H7 (cell line): ENCODE measurements at places on chromosomes 5 and 9. TPM values are rescaled to one million over a fixed set of nuclear protein-coding genes. Genes with fewer than 3 reads are reported as not detected.

Gene ADAMTS12
- total RNA-seq: 2.7 and 3.0 TPM in 2 replicates

Gene ANGPTL2
- 4.7 and 8.3 TPM in 2 replicates for total RNA-seq

Gene SEMA4D
- total RNA-seq: 17.0 and 23.6 TPM in 2 replicates

Gene SPATA31C2
- 0.14 TPM in 1 of 2 replicates, not detected in the other for total RNA-seq

Gene ENC1
- total RNA-seq: 31.9 and 51.5 TPM in 2 replicates

GRCh38 chr5:57102905-57103255 lies 71.0 kb upstream of the GPBP1 start:
- DNase-seq: no peak

DNA sequence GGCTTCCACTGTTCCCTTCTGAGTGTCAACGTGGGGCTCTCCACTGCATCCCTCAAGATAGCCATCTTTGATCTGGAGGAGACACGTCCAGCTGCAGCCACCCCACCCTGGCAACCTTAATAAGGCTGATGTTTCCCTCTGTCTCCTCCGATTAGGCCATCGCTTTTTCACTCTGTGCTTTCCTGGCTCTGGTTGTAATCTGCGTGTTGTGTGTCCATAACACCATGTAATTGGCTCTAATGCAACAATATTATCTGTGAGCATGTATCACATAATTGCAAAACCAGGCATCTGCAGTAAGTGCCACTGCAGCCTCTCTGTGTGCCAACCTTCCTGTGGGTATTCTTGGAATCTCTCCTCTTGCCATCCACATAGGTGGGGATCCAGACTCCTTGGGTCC lies 249.9 kb upstream of the PANK3 start:
- DNase-seq: no peak

DNA sequence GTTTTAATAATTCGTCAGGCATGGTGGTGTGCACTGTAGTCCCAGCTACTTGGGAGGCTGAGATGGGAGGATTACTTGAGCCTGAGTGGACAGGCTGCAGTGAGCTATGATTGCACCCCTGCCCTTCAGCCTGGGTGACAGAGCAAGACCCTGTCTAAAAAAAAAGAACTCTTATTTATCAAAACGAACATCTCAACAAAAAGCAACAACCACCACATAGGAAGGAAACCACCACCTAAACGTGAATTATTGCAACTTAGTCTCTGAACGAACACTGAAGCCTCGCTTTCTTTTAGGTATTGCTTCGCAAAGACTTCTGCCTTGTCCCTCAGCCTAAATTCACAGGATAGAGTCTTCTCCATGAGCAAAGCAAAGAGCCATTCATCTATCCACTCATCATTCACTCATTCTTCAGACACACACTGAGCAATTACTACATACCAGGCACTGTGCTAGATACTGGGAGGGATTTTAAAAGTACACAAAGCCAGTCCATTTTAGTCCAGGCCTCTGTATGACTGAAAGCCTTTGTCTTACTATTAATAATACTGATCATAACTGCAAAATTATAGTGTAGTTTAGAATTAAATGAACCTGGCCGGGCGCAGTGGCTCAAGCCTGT lies 57.4 kb downstream of the THBS4 start:
- no peak for DNase-seq

DNA sequence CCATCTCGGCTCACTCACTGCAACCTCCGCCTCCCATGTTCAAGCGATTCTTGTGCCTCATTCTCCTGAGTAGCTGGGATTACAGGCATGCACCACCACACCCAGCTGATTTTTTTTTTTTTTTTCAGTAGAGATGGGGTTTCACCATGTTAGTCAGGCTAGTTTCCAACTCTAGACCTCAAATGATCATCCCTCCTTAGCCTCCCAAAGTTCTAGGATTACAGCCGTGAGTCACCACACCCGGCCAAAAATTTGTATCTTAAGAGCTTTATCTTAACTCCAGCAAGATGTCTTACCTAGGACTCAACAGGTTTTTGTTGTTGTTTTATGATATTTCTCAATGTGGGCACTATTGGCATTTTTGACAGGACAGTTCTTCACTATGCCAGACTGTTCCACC lies 27.9 kb downstream of the LYRM7 start:
- no peak for DNase-seq

DNA sequence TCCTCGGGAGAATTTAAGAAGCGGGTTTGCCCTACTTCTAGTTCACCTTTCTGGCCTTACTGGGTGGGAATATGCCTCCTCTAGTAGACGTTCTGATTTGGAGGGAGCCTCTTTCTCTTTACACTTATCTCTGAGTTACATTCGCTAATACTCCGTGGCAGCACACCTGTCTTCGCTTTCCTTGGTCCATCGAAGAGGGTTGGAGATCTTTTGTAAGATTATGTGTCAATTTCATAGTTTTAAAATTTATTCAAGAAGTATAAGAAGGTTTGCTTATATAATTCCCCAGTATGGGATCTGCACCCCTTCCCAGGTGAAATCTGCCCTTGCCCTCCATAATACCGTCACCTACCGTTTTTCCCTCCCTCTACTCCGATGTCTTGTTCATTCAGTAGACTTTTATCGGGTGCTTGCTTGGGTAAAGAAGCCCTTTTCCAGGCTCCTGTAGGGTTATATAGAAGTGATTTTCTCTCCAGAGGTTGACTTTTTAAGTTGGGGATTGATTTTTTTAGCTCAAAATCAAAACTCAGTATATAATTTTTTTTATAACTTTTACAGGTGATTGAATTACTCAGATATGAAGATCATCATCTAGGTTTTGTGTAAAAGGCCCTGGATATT lies 1.1 kb downstream of the GPBP1 start:
- DNase-seq: peak; percentile 17

DNA sequence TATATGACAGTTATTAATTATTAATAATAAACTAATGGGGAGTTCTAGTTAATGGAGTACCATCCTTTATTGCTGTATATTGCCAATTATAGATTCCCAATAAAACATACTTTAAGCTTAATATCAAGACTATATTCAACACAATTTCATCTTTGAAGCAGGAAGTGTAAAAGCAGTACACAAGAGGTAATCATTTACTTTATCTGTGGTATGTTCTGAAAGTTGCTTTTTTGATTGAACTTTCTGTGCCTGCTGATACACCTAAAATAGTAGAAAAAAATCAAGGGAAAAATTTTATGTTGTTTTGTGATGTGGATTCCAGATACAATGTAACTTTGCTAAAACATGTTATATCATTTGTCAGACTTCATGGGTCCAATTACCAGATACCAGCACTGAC lies 58.0 kb downstream of the ACO1 start:
- no peak for DNase-seq

DNA sequence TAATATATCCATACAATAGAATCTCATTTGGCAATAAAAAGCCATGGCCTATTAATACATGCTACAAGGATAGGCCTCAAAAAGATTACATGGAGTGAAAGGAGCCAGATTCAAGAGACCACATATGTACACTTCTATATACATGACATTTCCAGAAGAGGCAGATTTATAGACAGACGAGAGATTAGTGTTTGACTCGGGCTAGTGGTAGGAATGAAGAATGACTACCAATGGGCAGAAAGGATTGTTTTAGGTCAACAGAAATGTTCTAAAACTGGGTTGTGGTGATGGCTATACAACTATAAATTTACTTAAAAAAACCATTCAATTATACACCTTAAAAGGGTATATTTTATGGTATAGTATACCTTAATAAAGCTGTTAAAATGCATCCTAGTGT lies 41.9 kb downstream of the SETX start:
- DNase-seq: no peak

DNA sequence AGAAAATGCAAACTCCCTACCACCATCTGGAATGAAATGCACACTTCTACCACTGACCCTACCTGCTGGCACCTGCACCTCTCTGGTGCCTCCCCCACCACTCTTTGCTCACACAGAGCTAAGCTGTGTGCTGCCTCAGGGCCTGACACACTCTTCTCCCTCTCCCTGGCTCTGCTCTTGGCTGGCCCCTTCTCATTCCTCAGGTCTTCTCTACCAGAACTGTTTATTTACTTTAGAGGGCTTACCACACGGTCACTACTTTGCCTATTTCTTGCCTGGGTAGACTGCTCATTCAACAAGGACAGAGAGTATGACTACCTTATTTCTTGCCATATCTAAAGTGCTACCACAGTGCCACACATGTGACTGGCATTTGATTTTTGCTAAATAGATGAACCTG lies 3.3 kb downstream of the REEP5 start:
- no peak for DNase-seq

GRCh38 chr9:27371382-27371781 lies 74.4 kb upstream of the EQTN start:
- DNase-seq: no peak
